ENCODE measurements at places on chromosomes 13 and 19. TPM values are rescaled to one million over a fixed set of nuclear protein-coding genes. Genes with fewer than 3 reads are reported as not detected.

The SHC2 gene
- 0.10 TPM for polyA plus RNA-seq

The ZNF132 gene
- 1.5 TPM for polyA plus RNA-seq

The DKKL1 gene
- 0.18 TPM for polyA plus RNA-seq

DNA sequence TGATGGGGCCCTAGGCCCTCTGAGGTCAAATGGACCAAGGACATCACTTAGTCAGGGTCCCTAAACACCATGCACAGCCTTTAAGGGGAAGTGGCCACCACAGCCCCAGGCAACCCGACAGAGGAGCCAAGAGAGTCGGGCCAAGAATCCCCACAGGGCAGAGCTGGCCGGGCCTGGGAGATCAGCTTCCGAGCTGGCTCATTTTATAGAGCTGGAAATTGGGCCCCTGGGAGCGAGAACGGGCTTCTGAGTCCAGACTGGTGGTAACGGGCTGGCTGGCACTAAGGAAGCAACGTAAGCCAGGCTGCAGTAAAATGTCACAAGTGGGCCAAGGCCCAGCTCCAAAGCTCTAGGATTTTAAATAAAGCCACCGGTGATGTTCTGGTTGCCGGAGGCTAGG, 51.1 kb downstream of the HSPH1 start:
- no peak for DNase-seq

DNA sequence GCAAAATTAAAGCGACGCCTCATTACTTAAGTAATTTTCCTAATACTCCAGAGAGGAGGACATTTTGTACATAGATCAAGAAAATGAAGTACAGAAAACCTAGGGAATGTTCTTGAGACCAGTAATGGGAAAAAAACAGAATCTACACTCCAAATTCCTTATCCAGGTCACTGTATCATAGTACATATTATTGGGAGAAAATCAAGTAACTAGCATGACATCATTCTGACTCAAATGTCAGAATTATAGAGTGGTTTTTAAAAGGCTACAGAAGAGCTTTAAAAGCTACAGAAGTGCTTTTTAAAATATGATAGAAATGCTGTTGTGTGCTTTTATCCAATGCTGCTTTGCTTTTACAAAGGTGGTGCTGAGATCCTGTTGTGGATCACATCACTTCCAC, 86.3 kb upstream of the SLC15A1 start:
- DNase-seq: no peak

- DNase-seq: no peak
Measured at GRCh38 chr19:7561325-7561724, 25.8 kb downstream of the PNPLA6 start.

DNA sequence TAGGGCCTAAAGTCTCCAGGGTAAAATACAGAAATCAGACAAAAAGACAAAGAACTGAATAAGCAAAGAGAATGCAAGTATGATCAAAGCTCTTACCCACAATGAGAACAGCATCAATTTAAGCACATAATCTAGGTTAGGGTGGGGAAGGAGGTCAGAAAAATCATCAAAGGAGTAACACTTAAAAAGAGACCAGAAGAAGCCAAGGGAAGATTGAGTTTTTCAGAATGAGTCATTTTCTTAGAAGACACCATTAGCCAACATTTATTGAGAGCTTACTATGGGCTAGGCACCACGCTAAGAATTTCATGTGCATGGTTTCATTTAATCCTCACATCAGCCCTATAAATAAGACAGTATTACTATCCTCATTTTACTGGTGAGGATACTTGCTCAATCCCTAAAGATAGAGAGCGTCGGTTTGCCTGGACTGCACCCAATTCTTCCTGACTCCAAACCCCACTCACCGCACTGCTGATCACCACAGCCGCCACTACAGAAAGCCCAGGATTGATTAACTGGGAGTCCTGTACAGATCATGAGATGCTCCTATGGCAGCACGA, 1.7 kb upstream of the SHISA2 start:
- no peak for DNase-seq

DNA sequence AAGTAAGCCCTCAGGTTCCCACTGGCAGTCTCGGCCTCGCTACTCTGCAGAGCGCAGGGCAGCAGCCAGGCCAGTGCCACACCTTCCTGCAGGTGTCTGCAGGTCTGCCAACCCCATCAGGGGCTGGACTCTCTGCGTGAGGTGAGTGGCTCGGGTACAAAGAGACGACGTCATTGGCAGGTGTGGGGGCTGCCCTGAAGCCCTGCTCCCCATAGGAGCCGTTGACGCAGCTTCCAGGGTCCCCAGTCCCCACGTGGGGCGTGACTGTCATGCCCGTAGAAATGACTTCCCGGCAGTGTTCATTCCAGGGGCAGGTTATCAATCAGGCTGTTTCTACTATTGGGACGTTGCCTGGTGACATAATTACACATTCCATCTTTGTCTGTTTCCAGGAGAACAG, 15.3 kb upstream of the GJB6 start:
- DNase-seq: no peak

DNA sequence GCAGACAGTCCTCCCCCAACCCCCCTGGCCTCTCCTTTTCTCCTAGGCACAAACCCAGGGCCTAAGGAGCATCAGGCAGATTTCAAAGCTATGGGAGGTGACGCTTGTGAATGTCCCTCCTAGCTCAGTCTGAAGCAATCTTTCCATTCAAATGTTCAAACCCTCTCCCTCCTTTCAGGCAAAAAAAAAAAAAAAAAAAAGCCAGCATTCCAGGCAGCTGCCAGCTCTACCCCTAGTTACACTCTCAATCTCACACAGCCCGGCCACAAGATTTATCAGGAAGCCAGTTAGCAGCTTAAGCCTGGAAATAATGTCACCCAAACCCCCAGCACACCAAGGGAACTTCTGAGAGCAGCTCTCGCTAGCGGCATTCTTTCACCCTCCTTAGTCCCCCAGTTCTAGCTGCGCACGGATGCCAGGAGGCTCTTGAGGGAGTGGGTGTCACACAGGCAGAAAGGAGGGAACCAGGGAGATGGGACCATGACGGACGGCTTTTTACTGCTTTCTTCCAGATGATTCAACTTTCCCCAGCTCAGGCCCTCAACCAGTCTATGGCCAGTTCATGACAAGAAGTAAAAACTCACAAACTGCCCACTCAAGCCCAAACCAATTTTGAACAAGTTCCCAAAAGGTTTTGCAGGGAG, 6.3 kb downstream of the SH3GL1 start:
- DNase-seq: no peak
